Left kidney (tissue), 8 donors: ENCODE measurements at places on chromosomes 4 and X.

GRCh38 chrX:31318866-31319265, 247.0 kb upstream of the FTHL17 start:
- no peak for DNase-seq

GRCh38 chr4:174365018-174365587, 81.4 kb downstream of the CEP44 start:
- DNase-seq, result peak; percentile 46

GRCh38 chr4:2269206-2269531, 7.3 kb upstream of the MXD4 start:
- no peak for DNase-seq

- DNase-seq, result no peak
Observed at GRCh38 chr4:37615059-37615719, 71.0 kb downstream of the RELL1 start.

- no peak for DNase-seq
Observed at GRCh38 chr4:15344041-15344440, 83.8 kb upstream of the C1QTNF7 start.

GRCh38 chrX:3384327-3384726, 37.9 kb upstream of the MXRA5 start:
- DNase-seq, result peak; percentile 34

GRCh38 chr4:15149234-15149838, 147.1 kb downstream of the CPEB2 start:
- DNase-seq, result no peak

GRCh38 chr4:147088146-147088545, 142.5 kb upstream of the TTC29 start:
- DNase-seq, result no peak

GRCh38 chrX:44143061-44143602, 169.9 kb upstream of the NDP start:
- no peak for DNase-seq

GRCh38 chrX:49845701-49846403, 16.7 kb downstream of the PAGE4 start:
- no peak for DNase-seq
